ENCODE measurements at places on chromosomes 6 and 20.

GRCh38 chr6:159929819-159930218 lies 39.0 kb downstream of the MAS1 start:
- no peaks in the 10 kb centered on the region for H3K27me3 ChIP-seq
- no peak overlapping the region for H3K4me3 ChIP-seq
- no peak for DNase-seq
- peaks cover 7% of the 10 kb centered on the region for H3K4me1 ChIP-seq
- no peak overlapping the region for H3K27ac ChIP-seq

DNA sequence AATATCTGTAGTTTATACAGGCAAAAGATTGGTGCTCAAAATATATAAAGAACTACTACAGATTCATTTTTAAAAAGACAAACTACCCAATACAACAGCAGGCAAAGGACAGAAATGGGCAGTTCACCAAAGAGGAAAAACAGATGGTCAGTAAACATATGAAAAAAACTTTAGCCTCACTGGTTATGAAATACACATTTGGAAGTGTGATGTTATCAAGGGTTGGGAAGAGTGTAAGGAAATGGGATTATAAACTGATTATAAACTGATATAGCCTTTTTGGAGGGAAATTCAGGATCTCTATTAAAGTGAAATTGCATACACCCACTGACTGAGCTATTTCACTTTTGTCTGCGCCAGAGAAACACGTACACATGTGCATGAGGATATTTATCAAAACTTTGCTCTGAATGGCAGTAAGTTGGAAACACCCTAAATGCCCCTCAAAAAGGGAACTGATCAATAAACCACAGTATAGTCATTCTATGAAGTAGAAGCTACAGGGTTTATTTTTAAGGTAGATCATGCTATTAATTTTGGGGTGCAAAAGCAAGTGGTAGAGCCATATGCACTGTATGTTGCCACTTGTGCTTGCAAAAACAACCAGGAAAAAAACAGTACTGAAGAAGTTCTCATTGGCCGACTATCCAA lies 32.2 kb upstream of the ARFGEF2 start:
- H3K36me3 ChIP-seq = no peaks in the 10 kb centered on the region
- no peak for DNase-seq
- no peak overlapping the region for H3K4me3 ChIP-seq
- no peaks in the 10 kb centered on the region for H3K4me1 ChIP-seq
- no peaks in the 10 kb centered on the region for H3K27me3 ChIP-seq

DNA sequence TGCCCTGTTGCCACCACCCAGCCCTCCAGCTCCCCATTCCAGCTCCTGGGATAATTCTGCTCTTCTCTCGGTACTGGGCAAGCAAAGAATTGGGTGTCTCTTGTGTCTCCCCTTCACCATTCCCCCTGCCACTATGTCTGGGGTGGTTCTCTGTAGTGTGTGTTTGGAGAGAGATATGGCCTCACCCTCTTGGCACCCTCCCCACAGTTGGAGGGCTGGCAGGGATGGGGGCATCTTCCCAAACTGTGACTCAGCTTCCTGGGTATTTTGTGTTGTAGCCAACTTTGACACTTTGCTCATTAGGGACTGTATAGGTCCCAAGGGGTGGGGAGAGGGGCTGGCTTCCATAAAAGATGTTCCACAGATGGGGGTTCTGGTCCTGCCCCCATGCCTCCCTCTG lies 1.7 kb downstream of the TNXB start:
- peak overlapping the region; percentile 83 for H3K27ac ChIP-seq
- DNase-seq = no peak
- peaks cover 75% of the 10 kb centered on the region for H3K4me1 ChIP-seq
- no peaks in the 10 kb centered on the region for H3K27me3 ChIP-seq

DNA sequence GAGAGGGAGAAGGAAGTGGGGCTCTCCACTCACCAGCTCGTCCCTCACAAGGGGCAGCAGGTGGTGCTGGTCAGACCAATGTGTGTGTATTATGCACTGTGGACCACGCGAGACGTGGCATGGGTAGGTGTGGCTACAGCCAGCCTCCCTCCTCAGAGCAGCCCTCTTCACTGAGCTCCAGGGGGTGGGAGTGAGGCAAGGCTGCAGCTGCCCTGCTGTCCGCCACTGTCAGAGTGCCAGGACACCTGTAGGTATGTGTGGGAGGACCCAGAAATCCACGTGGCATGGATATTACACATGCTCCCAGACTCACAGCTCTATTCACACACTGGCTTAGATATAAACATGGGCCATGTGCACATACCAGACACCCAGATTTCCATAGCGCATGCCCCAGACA lies 90.3 kb downstream of the VEGFA start:
- no peaks in the 10 kb centered on the region for H3K4me1 ChIP-seq
- H3K36me3 ChIP-seq = no peaks in the 10 kb centered on the region
- no peak overlapping the region for H3K27ac ChIP-seq
- H3K27me3 ChIP-seq = no peaks in the 10 kb centered on the region
- no peak overlapping the region for H3K4me3 ChIP-seq

DNA sequence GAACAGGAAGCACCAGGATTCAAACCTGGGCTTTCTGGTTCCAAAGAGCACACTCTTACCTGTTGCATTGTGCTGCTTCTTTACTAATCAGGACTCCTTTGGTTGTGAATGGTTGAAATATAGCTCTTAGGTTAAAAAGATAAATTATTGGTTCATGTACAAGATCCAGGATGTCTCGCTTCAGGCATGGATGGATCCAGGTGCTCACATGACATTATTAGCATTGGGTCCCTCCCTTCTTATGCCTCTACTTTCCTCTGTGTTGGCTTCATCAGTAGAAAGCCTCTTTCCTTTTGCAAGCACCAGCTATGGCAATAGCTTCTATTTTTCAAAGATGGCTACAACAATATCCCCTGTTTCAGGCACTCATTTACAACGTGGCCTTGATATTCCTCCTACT lies 217.7 kb upstream of the SULF2 start:
- DNase-seq = no peak
- no peaks in the 10 kb centered on the region for H3K36me3 ChIP-seq
- H3K27me3 ChIP-seq = no peaks in the 10 kb centered on the region
- no peak overlapping the region for H3K4me3 ChIP-seq
- H3K4me1 ChIP-seq = no peaks in the 10 kb centered on the region
- no peak overlapping the region for H3K27ac ChIP-seq

GRCh38 chr6:88298066-88298845 lies 132.1 kb upstream of the CNR1 start:
- H3K36me3 ChIP-seq = no peaks in the 10 kb centered on the region
- no peaks in the 10 kb centered on the region for H3K27me3 ChIP-seq
- DNase-seq = no peak
- H3K4me1 ChIP-seq = no peaks in the 10 kb centered on the region
- no peak overlapping the region for H3K27ac ChIP-seq
- H3K4me3 ChIP-seq = no peak overlapping the region

GRCh38 chr6:31202259-31203166 lies 32.0 kb upstream of the POU5F1 start:
- H3K4me3 ChIP-seq = no peak overlapping the region
- no peaks in the 10 kb centered on the region for H3K27me3 ChIP-seq
- H3K27ac ChIP-seq = peak overlapping the region; percentile 75
- no peaks in the 10 kb centered on the region for H3K36me3 ChIP-seq
- H3K4me1 ChIP-seq = peaks cover 30% of the 10 kb centered on the region
- DNase-seq = no peak

GRCh38 chr6:112396221-112396620 lies 49.1 kb downstream of the RFPL4B start:
- no peaks in the 10 kb centered on the region for H3K27me3 ChIP-seq
- H3K27ac ChIP-seq = no peak overlapping the region
- no peak for DNase-seq
- no peaks in the 10 kb centered on the region for H3K36me3 ChIP-seq
- no peaks in the 10 kb centered on the region for H3K4me1 ChIP-seq

DNA sequence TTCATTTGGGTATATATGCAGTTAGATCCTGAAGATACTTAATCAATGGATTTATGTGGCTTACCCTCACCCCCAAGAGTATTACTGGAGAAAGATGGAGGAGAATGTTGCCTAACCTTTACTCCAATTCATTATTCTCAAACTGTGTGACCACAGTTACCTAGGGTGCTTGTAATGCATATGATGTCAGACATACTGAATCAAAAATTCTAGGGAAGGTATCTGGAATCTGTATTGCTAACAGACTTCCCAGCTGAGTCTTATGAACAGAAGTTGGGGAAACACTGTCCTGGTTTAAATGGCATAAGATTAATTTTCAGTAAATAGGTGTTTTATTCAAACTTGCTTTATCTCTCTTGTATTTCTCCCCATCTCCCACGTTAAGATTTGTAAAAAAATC lies 83.9 kb downstream of the PKIB start:
- H3K4me1 ChIP-seq = no peaks in the 10 kb centered on the region
- H3K4me3 ChIP-seq = no peak overlapping the region
- DNase-seq = no peak
- no peak overlapping the region for H3K27ac ChIP-seq
- H3K36me3 ChIP-seq = no peaks in the 10 kb centered on the region

- no peaks in the 10 kb centered on the region for H3K36me3 ChIP-seq
- no peak for DNase-seq
- H3K4me1 ChIP-seq = peaks cover 30% of the 10 kb centered on the region
- no peaks in the 10 kb centered on the region for H3K27me3 ChIP-seq
Observed at GRCh38 chr6:37696220-37696840, 1.4 kb downstream of the MDGA1 start.

DNA sequence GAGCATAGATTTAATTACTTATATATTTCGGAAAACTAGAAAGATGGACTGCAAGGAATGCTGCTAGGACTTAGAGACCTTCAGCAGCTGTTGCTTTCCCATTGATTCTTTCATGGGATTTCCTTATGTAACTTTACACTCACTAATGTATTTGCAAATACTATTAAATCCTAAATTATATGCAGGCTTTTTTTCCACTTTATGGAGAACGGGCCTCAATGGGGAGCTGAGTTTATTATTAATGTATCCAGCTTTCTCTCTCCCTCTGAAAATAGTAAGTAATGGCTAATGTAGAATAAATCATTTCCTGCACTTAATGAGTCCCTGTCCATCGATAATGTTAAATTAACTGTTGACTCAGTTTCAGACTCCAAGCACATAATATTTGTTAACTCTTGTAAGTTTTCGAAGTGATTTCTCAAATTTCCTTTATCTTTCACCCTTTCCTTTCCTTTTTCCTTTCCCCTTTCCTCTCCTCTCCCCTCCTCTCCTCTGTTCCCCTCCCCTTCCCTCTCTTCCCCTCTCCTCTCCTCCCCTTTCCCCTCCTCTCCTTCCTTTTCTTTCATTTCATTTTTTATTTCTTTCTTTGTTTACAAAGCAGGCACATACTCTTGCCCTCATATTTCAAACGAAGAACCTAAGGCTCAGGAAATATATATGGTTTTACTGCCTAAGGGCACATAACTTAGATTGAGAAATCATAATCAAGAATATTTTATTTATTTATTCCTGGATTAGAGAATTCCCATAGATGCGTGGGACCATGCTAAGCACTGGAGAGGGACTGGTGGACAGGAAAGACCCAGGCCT lies 503.6 kb downstream of the MMUT start:
- H3K4me1 ChIP-seq = no peaks in the 10 kb centered on the region
- H3K27ac ChIP-seq = no peak overlapping the region
- H3K36me3 ChIP-seq = no peaks in the 10 kb centered on the region
- no peak for DNase-seq
- no peak overlapping the region for H3K4me3 ChIP-seq

DNA sequence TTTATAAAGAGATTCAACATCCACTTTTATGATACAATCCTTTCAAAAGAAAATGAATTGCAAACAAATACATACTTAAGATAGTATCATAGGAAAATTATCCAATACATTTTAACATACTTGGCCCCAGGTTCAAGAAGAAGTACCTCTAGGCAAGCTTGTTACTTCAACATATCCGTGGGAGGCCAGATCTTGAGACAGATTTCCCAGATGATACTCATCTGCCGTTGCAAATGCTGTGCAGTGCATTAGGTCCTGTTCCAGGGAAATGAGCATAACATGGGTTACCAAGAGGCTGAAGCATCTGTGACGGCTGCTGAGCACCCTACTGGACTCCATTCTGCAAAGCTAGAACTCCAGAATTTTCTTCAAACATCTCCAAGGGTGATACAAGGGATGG lies 15.6 kb downstream of the RMND1 start:
- H3K27me3 ChIP-seq = no peaks in the 10 kb centered on the region
- H3K36me3 ChIP-seq = peaks cover 6% of the 10 kb centered on the region
- H3K27ac ChIP-seq = no peak overlapping the region
- H3K4me1 ChIP-seq = peaks cover 21% of the 10 kb centered on the region
- DNase-seq = no peak
